Effector CD4-positive, alpha-beta T cell (primary cell): ENCODE measurements at places on chromosomes 5 and 9.

DNA sequence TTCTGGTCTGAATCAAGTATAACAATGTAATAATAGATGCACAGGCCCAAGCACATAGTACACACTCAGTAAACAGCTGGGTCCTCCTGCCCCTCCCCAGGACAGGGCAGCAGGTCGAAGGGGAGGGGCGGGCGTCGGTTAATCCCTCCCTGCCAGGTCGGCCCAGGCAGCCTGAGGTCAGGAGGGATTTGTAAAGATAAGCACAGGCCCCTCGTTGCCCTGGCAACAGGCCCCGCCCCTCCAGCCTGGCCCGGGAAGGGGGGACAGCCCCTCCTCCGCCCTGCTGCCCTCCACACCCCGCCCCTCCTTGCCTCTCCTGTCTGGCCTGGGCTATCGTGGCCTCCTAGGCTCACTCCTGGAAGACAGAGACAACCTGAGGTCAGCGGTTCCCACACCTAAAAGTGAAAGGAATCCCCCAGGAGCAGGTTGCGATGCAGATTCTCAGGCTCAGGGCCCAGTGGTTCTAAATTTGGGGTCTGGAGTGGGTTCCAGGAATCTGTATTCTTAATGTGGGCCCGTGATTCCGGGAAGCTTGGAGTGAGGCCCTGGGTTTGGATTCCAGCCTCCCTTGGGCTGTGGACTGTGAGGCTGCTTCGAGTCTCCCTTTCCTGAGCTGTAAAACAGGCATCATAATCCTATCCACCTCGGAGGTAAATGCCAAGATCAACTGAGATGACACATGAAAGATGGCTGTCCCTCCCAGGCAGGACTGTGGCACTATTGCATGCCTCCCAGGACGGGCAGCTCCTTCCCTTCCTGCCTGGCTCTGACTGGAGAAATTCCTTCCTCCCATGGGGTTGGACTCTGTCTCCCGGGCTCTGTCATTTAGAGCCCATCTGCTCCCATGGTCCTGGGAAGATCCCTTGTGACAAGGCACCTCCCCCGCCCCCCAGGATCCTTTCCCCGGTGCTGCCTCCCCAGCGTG lies 4.4 kb downstream of the CRB2 start:
- no peak for DNase-seq

- no peak for DNase-seq
Measured at GRCh38 chr5:104539618-104540350, 977.2 kb upstream of the NUDT12 start.

- DNase-seq: no peak
Measured at GRCh38 chr5:133091034-133091433, 39.2 kb downstream of the HSPA4 start.

DNA sequence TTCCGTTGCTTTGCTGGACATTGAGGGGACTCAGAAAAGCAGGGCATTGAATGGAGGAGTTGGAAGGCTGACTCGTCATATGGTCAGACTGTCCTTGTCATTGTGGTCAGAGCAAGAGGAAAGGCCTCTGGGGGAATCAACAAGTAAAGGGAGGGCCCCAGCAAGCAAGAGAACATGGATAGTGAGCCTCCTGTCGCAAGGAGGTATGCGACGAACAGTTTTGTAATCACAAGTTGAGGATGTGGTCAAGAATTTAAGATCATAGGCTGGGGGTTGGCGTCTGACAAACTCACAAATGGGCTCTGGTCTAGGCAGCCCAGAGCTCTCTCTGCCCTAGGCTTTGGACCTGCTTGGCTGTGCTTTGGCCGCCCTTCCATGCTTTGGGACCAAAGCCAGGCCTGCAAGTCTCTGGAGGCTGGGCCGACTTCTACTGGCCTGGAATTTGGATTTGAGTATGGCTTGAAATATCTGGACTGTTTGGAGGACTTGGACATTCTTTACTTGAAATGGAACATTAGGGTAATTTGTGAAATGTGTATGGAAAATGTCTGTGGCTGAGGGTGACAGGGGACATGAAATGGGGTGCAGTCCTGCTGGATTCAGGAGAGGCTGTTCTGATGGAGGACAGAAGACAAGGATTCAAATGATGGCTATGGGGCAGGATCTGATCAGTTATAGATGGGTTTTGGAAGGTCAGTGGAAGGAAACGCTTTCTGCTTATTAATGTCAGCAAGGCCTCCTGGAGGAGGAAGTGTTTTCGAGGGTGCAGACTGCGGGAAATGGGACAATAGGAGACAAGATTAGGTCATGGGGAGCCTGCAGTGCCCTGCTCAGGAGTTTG lies 19.2 kb upstream of the NDST1 start:
- DNase-seq: no peak

DNA sequence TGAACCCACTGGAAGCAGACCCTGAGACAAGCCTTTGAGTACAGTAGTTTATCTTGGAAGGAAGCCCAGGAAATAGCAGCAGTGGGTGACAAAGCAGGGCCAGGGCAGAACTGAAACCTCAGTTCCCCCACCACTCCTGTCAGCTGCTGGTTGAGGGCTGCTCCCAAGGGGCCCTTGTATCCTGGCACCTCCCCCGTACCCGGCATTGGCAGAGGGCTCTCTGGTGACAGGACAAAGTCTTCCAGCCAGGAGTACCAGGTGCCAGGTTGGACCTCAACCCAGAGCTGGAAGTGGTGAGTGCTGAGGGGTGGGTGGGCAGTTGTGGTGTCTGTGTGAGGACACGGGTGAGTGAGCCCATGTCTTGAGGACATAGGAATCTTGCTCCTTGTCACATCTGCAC lies 123.3 kb downstream of the PHF2 start:
- DNase-seq: no peak

- no peak for DNase-seq
Measured at GRCh38 chr5:179618923-179619554, 4.4 kb downstream of the HNRNPH1 start.

DNA sequence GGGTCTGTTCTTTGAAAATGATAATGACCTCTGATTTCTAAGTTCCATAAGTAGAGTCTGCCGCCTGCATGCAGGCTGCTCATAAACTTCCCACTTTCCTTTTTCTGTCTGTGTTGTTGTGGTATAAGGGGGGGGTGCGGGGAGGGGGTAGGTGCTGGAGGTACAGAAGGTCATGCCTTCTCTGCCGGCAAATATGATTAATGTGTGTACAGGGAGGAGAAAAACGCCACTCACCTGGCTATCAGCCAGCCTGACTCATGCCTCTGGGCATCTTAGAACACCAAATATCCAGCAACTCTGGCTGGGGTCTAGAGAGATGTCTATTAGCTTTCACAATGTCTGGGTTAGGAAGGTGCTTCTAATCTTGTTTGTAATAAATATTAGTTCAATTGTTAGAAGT lies 128.3 kb downstream of the EFNA5 start:
- no peak for DNase-seq

GRCh38 chr5:31894141-31894540 lies 255.2 kb downstream of the PDZD2 start:
- DNase-seq: no peak

DNA sequence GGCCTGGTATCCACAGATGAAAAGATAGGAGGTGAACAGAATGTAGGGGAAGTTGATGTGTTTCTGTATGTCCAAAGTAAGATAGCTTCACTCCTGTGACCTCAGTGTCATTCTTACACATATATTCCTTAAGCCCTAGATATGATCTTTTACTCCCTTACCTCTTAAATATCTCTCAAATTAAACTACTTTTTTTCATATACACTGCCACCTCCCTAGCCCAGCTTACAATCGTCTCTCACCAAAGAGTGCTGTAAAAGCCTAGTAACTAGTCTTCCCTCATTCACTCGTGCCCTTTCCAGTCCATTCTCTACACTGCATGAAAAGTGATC lies 5.3 kb downstream of the DNAI1 start:
- no peak for DNase-seq

DNA sequence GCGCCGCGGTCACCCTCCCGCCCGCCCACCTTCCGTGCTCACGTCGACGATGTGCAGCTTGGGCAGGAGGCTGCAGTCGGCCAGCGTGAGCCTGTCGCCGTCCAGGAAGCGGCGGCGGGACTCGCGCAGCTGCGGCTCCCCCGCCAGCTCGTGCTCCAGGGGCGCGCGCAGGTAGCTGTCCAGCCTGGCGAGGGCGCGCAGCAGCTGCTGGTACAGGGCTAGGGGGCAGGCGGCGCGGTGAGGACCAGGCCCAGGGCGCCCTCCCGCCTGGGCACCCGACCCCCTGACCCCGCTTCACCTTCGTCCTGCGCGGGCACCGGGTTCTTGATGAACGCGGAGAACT lies 1.5 kb downstream of the CLIC3 start:
- DNase-seq: no peak
